ENCODE measurements at places on chromosomes 7 and 10. TPM values are rescaled to one million over a fixed set of nuclear protein-coding genes. Genes with fewer than 3 reads are reported as not detected.

DNA sequence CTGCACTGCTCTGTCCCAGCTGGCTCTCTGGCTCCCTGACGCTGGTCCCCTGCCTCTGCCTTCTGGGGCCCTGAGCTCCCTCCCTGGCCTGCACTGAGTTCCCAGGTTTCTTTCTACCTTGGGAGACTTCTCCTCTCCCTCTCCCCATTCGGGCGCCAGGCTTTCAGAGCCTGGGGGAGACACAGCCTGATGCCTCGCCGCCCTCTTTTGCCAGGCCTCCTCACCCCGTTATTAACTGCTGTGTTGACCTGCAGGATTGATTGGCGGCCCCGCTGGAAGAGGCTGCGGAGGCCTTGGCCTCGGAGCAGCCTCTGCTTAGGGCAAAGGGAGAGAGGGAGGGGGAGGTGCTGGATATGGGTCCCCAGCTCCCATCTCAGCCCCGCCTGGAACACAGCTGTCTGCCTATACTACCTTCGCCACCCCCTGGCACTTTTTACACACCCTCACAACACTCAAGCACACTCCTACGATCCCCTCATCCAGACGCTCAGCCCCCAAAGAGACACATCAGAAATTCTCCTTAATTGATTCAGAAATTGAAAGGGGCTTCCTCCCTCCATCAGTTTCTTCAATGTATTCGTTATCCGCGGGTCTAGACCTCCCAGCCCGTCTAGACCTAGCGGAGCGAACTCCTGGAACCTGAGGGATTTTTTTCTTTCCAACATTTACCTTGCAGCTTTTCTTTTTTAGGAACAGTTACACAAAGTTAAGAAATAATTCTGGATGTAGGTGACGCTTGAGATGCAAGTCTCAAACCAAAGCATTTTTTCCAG, 7.1 kb upstream of the PAX2 start:
- no peak for DNase-seq

GRCh38 chr10:81008726-81009125, 471.0 kb downstream of the SH2D4B start:
- DNase-seq = no peak

DNA sequence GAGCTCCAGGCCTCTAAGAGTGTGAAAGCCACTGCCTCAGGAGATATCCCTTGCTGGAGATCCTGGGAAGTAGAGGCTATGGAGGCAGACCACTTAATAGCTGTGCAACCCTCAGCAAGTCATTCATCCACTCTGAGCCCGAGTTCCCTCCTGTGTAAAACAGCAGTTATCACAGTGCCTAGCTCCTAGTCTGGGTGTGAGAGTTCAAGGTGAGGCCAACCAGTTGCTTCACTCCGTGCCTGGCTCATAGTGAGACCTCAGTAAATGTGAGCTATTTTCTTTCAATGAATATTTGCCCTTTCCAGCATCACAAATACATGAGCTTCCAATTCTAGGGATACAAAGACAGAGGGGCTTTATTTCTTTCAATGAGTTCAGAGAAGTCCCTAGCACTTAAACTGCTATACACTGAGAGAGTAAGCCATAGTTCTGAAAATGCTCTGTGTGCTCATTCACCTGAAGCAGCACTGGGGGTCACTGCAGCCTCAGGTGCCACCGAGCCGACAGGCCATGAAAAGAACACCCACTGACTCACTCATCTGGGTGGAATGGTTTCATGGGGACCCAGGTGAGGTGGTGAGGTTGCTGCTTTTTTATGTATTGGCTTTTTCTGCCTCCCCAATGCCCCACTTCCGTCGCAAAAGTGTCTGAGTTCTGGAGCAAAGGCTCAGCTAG, 259.8 kb downstream of the KCNMA1 start:
- no peak for DNase-seq

The HGF gene
- not detected for total RNA-seq

DNA sequence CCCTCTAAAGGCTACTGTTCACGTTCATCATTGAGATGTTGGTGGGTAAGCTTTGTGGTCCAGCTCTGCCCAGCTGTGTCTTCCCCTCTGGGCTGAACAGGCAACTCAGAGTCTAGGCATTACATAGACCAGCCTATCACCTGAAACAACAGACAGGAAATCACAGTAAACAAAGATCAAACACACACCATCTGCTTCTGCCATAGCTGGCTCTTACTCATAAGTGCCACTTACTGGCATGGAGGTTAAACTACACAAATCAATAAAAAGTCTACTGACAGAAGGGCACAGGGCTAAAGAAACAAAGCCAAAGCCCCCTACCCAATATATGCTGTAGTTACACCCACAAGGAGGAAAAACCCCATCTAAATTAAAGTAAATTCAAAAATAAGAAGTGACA, 35.0 kb downstream of the SEPTIN14 start:
- DNase-seq = peak; percentile 35

DNA sequence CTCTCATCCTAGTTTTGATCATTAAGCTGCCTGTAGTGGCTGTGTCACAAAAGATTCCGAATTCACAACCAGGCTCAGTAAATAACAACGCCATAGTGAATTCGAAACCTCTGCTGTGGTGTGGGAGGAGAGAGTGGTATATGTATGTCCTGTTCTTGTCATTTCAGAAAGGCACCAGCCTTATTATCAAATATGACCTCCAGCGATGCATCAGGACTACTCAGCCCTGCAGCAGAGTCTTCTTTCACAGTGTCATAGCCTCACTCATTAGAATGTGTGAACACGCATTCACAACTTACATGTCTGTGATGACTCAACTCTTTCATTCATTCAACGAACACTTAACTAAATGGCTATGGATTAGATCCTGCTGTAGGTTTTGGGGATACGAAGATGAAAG, 15.3 kb downstream of the AOC1 start:
- DNase-seq = no peak

DNA sequence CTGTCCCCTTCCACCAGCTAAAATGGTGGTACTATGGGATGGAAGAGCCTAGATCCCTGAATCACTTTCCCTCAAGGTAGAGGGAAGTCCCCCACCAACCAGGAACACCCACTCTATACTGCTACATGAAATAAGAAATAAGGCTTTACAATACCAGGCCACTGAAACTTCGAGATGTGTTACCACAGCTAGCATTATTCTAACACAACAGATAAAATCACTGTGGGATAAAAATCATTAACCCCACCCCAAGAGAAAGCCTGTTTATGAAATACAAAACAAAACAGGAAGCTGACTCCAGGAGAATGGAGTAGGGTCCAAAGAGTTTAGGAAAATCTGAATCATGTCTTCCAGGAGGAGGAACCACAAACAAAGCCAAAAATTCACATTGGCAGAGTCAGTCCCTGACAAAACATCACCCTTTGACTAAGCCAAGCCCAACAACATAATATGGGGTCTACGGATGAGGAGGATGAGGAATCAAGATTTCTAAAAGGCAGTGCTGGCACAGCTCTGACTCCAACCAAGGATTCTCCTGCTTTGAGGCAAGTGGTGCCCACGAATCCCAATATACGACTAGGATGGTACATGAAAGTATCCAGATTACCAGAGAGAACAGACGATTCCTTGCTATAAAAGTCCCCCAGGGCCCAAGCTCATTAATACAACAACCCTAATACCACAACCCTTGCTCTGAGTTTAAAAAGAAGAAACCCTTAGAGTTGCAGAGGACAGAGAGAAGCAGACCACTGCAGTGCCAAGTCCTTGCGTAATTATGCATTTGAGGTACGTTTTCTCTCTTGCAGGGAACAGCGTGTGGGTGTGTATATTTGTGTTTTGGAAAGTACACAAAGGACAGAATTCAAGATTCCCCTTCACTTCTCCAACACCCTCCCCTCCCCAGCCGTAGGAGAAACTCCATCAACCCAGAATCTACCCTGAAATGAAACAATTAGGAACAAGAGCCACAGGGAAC, 23.7 kb downstream of the XPNPEP1 start:
- DNase-seq = no peak

DNA sequence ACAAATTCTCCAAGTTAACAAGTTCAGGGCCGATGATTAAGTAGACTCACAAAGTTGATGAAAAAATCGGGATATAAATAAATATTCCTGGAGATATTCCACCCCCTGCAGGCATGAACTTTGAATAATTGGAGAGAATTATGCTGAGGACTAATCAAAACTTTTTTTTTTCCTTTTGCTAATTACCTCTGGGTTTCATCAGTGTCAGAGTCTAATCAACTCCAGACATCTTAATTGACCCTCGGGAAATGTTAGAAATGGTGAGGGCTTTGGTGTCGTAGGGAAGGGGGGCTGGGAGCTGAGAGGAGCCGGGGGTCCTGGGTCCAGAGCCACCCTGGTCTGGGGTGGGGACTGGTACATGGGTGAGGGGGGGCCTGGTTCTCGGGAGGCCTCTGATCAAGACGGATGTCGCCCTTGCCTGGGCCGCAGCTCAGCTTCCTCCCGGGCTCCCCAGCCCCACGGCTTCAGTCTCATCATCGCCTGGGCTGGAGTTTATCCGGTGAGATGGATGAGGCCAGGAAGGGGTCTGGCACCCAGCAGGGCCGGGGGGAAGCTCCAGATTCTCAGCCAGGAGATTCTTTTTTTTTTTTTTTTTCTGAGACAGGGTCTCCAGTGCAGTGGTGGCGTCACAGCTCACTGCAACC, 30.4 kb upstream of the ELFN1 start:
- no peak for DNase-seq

The PTPN20 gene
- total RNA-seq = 19.1 TPM

- no peak for DNase-seq
These were observed 74.4 kb downstream of the TPK1 start for GRCh38 chr7:144761493-144761892.

DNA sequence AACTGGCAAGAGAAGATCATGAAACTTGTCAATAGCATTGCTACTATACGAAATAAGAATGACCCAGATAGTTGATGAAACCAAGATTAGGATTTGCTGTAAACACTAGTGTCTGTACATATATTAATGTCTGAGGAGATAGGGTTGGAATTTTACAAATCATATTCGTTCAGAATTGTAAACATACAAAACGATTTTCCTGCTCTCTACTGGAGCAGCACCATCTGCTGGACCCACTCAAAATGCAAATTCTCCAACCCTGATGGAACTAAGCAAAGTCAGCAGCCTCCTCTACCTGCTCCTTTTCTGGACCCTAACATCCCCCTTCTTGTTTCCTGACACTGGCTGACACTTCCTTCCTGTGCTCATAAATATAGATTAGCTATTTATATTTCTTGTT, 29.4 kb upstream of the SGMS1 start:
- DNase-seq = no peak

DNA sequence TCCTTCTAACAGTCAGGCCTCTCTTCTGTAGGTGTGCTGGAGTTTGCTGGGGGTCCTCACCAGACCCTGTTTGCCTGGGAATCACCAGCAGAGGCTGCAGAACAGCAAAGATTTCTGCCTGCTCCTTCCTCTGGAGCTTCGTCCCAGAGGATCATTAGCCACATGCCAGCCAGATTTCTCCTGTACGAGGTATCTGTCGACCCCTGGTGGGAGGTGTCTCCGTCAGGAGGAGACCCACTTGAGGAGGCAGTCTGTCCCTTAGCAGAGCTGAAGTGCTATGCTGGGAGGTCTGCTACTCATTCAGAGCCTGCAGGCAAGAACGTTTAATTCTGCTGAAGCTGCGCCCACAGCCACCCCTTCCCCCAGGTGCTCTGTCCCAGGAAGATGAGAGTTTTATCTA, 611.1 kb upstream of the COBL start:
- peak; percentile 17 for DNase-seq

DNA sequence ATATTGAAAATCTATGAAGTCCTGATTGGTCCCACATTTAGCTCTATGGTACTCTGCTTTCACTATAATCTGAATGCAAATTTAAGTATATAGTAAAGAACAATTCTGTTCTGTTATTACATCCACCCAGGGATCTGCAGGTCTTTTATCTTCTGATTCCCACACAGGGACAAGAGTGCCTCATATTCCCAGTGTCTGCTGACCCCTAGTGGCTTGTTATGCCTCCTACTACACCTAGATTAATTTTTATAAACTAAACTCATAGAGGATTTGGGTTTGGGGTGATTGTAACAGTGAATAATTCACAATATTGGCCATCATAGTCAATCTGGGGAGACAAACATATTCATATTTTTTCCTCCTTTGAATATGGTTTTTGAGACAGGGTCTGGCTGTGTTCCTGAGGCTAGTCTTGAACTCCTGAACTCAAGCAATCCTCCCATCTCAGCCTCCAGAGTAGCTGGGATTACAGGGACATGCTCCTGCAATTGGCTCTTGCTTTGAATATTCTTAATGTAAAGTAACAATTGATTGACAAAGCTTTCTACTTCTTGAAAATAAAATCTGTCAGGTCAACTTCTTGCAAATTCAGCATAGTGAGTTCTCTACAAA, 282.1 kb downstream of the KCND2 start:
- peak; percentile 47 for DNase-seq

GRCh38 chr7:29080803-29081202, 65.5 kb downstream of the CPVL start:
- no peak for DNase-seq

The TUBB8 gene
- 0.59 TPM for total RNA-seq

The GNGT1 gene
- not detected for total RNA-seq

The RBM28 gene
- 61.1 TPM for total RNA-seq

- no peak for DNase-seq
These were observed 15.4 kb upstream of the FKBP9 start for GRCh38 chr7:32941681-32942414.

GRCh38 chr10:103467406-103467805, 8.7 kb upstream of the CALHM1 start:
- DNase-seq = no peak

- no peak for DNase-seq
These were observed 352.6 kb upstream of the AUTS2 start for GRCh38 chr7:69245646-69246045.

- DNase-seq = no peak
These were observed 315.8 kb upstream of the MGMT start for GRCh38 chr10:129151281-129151680.

- DNase-seq = no peak
These were observed 12.0 kb downstream of the STARD3NL start for GRCh38 chr7:38190011-38190410.

The CCDC172 gene
- total RNA-seq = not detected

The C10orf62 gene
- 0.45 TPM for total RNA-seq

DNA sequence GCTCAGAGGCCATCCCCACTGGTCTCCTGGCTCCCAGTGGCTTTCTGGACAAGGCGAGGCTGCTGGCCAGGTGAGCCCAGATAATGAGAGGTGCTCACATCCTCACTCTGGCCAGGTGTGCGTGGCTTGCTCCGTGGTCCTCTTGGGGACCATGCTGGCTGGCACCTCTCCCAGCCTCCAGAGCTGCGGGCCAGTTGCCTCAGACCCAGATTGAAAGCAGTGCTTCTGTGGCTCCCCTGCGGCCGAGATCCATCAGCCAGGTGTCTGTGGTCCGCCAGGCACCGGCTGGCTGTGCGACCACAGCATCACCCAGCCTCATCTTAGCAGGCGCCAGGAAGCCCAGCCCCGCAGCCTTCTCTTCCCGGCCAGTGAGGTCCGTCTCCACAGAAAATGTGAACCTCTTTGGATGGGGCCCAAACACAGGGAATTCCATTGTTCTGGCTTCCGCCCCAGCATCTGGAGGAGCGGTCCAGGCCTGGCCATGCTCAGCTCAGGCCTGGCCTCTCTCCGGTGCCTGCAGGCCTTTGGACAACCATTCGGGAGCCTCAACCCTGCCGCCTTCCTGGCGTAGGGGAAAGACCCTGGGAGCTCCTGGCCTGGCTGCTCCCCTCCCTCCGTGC, 5.2 kb upstream of the TTYH3 start:
- DNase-seq = no peak

Measured in PC-9 (cell line).